ENCODE measurements at places on chromosomes 3 and 15.

DNA sequence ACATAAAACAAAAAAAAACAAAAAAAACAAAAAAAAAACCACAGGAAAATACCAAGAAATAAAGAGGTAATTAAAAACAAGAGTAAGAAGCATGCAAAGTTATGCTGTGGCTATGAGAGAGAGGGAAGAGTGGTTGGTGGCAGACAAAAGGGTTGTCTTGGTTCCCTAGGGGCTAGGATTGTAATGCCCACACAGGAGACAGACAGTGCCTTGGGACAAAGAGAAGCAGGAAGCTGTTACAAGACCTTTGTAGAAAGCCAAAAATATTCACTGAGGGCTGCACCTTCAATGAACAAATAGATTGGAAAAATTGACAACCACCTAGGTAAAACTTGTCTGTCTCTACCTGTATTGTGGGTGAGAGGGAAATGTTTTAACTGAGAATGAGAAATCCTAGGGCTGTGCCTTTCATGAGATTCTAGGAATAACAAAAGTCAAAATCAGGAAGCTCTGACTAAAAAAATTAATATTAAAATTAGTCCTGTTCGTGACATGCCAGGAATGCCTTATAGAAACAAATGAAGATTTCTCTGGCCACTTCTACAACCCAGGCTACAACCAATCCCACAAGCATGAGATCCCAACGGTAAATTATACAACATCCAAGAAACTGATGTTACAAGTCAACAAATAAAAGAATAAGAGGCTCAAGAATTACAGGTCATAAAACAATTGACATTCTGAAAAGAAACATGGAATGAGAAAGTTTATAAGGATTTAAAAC is 45.0 kb upstream of the PRICKLE2 start:
- no peak for DNase-seq

DNA sequence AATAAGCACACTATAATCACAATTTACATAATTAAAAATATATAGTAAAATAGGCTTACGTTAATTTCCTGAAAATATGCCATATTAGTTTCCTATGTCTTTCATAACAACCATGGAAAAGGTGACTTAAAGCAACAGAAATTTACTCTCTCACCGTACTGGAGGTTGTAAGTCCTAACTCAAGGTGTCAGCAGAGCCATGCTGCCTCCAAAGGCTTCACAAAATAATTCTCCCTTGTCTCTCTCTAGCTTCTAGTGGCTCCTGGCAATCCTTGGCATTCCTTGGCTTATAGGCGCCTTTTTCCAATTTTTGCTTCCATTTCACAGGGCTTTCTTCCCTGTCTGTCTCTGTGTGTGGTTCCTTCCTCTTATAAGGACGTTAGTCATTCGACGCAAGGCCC is 7.6 kb downstream of the SI start:
- DNase-seq = no peak

DNA sequence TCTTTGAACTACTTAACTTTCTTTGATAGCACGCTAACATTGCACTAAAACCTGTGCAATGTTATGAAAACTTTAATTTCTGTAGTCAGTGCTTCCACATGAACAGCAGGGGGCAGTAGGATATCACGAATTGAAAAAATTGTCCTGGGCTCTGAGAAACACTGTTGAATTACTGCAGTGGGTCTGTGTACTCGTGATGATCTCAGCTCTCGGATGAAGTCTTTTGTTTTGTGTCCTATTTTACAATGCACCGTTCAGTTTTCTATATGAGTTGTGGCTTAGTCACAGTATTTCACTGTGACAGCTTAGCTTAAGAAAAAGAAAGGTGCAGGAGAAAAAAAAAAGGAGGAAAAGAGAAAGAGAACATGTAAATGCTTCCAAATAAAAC is 141.3 kb upstream of the CCDC54 start:
- DNase-seq = peak; percentile 75

GRCh38 chr3:106577241-106577640 is 708.4 kb upstream of the CBLB start:
- no peak for DNase-seq

GRCh38 chr3:179453967-179454366 is 2.7 kb upstream of the GNB4 start:
- DNase-seq = no peak

DNA sequence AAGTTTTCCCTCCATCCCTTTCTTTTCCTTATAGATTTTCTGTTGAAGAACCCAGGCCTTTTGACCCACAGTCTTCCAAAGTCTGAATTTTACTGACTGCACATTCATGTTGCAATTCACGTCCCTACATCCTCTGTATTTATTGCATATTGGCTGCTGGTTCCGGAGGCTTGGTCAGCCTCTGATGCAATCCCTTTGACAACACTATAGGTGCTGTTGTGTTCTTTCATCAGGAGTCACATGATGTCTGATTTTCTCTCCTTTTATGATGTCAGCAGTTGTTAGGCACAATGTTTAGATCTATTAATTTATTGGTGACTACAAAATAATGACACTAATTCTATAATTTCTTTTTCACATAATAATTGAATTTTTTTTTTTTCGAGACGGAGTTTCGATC is 8.7 kb downstream of the CYP1A1 start:
- no peak for DNase-seq

- no peak for DNase-seq
These were observed 66.1 kb downstream of the TPRA1 start for GRCh38 chr3:127524296-127524896.

DNA sequence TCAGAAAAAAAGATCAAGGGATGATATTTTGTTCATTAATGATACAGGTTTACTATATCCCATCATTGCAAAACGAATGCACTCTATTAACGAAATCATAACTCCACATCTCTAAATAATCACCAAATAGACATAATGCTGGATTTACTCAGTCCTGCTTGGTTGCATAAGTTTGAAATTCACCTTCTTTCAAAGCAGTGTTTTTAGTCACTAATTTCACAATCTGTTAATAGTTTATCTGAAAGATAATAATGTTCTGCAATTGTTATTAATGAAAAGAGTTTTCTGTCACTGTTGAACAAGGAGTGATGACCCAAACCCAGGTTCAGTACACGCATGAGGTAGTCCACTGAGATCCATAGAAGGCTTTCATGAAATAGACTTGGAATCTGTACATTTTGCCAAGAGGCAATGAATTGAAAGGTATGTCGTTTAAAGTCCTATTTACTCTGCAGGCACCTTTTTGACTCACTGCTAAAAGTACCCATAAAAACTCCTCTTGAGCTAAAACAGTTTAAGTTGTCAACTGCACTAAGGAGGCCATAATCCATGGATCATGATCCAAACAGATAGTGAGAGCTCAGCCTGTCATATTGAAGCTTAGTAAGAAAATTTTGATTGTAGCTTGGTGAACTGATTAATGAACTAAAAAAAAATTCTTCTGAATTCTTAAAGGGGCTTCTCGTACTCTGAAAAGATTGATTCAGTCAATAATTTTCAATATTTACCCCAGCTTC is 75.6 kb upstream of the MBNL1 start:
- no peak for DNase-seq

DNA sequence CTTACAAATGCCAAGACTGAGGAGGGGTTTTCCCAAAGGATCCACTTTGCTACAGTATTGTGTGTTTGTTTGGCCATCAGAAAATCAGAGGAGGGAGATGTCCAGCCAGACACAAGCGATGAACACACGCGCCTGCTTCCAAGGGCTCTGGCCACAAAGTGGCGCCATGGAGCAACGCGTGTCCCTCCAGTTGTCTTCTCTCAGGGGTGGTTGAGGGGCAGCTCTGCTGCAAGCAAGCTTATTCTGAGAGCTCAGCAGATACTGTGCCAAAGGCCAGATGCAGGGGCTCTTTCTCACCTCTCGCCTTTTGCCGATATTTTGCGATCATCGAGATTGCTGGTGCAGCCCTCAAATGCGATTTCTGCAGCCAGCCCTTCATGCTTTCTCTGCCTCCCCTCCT is 88.9 kb upstream of the OSBPL11 start:
- no peak for DNase-seq

Measured in GM20000 (cell line).